Kidney (tissue), 22 donors: ENCODE measurements at places on chromosomes 11 and 22. TPM values are rescaled to one million over a fixed set of nuclear protein-coding genes. Genes with fewer than 3 reads are reported as not detected.

GRCh38 chr11:100550912-100551632 lies 136.0 kb upstream of the ARHGAP42 start:
- DNase-seq = no peak

DNA sequence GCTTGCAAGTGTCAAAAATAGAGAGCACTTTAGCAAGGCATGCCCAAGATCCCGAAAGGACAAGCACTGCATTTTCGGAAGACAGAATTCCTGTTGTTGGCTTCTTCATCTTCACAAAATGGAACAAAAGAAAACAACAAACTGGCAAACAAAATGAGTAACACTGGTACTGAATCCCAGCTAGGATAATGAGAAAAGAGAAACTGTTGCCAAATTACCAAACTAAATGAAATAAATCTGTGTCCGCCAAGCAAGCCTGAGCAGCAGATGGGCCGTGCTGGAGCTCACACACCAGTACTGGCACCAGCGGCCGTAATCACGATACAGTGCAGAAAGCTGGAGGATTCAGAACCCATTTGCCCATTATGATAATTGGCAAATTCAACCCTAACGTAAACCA lies 30.6 kb downstream of the TUB start:
- no peak for DNase-seq

- DNase-seq = no peak
Measured at GRCh38 chr22:30252411-30253204, 6.0 kb upstream of the LIF start.

- no peak for DNase-seq
Measured at GRCh38 chr11:8983552-8983951, 19.3 kb upstream of the TMEM9B start.

- DNase-seq = no peak
Measured at GRCh38 chr11:133269267-133269666, 263.0 kb downstream of the OPCML start.

GRCh38 chr11:10900681-10901415 lies 43.0 kb upstream of the ZBED5 start:
- DNase-seq = no peak

GRCh38 chr11:131300439-131300717 lies 70.0 kb upstream of the NTM start:
- peak; percentile 43 for DNase-seq

DNA sequence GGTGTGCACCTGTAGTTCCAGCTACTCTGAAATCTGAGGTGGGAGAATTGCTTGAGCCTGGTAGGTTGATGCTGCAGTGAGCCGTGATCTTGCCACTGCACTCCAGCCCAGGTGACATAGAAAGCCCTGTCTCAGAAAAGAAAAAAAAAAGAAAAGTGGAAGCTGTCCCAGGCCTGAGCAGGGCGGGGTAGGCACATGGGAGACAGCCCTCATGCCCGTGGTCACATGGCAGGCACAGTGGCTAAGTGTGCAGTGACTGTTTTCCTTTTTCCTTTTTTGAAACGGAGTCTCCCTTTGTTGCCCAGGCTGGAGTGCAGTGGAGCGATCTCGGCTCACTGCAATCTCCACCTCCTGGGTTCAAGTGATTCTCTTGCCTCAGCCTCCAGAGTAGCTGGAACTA lies 7.8 kb downstream of the OTUB1 start:
- no peak for DNase-seq

DNA sequence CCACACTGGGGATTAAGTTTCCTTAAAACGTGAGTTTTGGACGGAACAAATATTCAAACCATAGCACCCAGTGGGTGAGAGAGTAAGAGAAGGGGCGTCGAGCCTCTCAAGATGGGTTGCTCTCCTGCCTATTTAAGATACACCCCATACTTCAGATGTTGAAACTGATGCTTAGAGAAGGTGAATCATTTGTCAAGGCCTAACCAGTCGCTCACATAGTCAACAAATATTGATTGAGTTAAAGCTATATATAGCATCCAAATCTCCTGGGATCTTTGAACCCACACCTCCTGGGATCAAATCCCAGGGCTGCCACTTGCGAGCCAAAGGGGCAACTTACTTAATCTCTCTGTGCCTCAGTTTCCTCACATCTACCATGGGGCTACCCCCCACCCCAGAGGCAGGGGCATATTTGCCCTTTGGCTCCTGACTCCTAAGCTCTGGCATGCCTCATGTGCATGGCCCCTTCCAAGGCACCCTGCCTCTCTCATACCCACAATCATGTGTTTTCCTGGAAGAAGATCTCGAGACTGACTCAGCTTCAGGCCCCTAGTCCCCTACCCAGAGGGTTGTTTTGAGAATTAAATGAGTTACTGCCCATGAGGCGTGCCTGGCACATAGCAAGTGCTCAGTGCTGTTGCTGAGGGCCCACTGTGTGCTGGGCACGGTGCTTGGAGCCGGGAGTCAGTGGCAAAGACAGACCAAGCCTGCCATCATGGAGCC lies 19.0 kb upstream of the PDGFB start:
- no peak for DNase-seq

The CCDC81 gene
- total RNA-seq = 1.1 TPM

The MMP13 gene
- not detected for total RNA-seq

The ZNF280B gene
- 1.0 TPM for total RNA-seq

The KIF18A gene
- total RNA-seq = 0.50 TPM

The SLC17A6 gene
- not detected for total RNA-seq

The MUC2 gene
- not detected for total RNA-seq

The ARHGAP8 gene
- 35.7 TPM for total RNA-seq
